NCI-H1092 treated with DMSO at 0.1 percent for 48 hours (cell line): ENCODE measurements at places on chromosomes 1 and 21.

- no peak for DNase-seq
Observed at GRCh38 chr1:93990010-93990409, 80.8 kb upstream of the GCLM start.

- no peak for DNase-seq
Observed at GRCh38 chr1:7409278-7409677, 361.8 kb upstream of the VAMP3 start.

DNA sequence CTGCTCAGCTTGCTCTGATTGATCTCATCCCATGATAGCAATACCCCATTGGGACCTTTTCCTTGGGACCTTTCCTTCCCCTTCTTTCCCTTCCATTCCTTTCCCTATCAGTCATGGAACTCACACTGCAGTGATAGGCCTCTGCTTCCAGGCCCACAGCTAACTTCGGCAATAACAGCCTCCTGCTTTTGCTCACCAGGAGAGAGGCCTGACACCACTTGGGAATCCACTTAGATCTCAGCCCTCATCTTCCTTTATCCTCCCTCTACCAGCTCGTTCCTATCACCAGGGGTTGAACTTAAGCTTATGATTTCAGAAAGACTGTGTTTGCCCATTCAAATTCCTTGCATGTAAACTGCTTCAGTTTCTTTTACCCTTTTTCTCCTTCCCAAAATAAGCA, 11.0 kb upstream of the TIPRL start:
- DNase-seq = no peak

DNA sequence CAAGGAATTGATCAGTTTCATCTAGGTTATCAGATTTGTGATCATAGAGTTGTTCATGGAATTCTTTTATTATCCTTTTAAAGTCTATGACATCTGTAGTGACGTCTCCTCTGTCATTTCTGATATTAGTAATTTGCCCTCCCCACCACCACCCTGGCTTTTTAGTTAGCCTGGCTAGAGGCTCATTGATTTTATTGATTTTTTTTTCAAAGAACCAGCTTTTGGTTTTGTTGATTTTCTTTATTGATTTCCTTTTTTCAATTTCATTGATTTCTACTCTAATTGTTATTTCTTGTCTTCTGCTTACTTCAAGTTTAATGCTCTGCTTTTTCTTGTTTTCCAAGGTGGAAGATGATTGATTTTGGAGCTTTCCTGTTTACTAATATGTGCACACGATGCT, 23.3 kb upstream of the TBX19 start:
- DNase-seq = no peak

GRCh38 chr1:27047914-27048313, 35.3 kb upstream of the TENT5B start:
- no peak for DNase-seq

- DNase-seq = no peak
Observed at GRCh38 chr1:161427733-161428516, 60.2 kb upstream of the CFAP126 start.

DNA sequence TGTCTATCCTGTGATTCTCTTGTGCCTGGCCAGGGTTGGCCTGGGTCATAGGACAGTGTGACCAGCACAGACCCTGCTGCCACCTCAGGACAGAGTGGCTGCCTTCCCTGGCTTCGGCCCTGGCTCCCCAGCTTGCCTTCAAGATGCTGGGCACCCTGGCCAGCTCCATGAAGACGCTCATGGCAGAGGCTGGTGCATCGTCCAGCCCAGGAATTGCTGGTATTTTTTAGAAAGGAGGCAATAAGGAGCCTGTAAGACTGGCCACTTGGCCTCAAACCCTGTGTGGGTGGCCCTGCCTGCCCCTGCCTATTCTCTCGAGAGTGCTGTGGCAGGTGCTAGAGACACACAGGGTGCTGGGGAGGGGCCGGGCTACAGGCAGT, 70.4 kb upstream of the ACTRT2 start:
- no peak for DNase-seq

- DNase-seq = no peak
Observed at GRCh38 chr1:47420547-47420946, 4.5 kb downstream of the FOXE3 start.

- no peak for DNase-seq
Observed at GRCh38 chr1:231991231-231991630, 364.6 kb downstream of the DISC1 start.

DNA sequence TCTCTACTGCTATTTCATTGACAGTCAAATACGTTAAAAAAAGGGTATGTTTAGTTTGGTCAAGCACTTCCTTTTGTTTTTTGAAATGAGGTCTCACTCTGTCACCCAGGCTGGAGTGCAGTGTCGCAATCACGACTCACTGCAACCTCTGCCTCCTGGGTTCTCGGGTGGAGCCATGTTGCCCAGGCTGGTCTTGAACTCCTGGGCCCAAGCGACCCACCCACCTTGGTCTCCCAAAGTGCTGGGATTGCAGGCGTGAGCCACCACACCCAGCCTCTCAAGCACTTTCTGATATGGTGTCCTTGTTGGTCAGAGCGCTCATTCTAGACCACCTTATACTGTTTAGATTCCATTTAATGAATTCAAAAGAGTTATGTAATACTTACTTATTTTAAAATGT, 20.9 kb upstream of the RHBDL2 start:
- no peak for DNase-seq

DNA sequence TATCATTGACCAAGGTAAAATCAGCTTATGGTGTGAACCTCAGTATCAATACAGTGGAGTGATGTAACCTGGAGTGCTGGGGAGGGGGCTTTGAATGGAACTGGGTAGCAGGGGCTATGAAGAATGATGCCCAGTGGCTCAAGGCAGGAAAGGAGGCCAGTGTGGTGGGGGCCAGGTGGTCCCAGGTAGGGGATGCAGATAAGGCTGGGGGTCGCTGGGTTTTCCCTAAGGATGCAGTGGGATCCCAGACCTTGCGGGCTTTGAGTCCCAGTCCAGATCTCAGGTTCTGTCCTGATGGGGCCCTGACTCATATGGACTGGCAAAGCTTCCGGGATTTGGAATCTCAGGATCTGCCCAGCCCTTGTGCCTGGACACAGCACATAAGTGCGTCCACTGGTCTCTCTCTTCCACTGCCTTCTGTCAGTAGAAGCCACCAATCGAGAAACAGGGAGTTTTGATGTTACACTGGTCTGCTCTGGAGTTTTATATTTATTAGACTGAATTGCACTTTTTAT, 52.0 kb downstream of the S100B start:
- DNase-seq = no peak

GRCh38 chr1:94723463-94723862, 96.7 kb upstream of the SLC44A3 start:
- no peak for DNase-seq

GRCh38 chr1:25006770-25007169, 76.7 kb upstream of the RUNX3 start:
- DNase-seq = no peak

GRCh38 chr1:66416295-66416694, 117.7 kb upstream of the SGIP1 start:
- DNase-seq = no peak

DNA sequence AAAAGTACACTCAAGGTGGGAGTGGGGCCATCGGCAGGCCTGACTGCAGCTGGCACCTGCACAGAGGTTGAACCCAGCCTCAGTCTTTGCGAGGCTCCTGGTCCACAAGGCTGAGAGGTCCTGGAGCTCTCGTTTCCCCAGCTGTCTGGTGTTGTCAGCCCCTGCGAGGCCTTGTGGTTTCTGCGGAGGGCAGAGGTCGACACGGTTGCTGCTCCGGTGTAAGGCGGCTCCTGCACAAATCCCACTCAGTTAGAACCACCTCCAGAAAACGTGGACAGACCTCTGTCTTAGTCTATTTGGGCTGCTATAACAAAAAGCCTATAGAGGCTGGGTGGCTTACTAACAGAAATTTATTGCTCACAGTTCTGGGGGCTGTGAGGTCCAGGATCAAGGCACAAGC, 5.8 kb downstream of the KIAA1614 start:
- DNase-seq = no peak

DNA sequence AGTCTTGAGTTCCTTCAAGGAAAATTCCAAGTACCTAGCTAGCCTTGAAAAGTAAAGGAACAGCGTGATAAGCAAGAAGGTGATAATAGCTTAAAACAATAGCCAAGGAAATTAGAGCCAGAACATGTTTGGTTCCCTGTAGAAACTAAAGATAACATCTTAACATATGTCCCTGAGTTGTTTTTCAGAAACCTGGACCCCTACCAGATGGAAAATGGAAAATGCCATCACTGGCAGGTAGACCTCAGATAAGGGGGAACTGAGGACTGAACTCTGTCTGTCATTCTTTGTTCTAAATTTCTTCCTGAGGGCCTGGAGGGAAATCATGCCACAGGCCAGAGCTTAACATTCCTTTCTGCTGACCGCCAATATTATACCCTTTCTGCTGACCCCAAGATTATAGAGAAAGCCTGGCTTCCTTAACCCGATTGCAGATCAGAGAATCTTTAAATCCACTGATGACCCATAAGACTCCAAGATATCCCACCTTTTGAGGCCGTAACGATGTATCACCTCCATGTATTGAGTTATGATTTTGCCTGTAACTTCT, 23.4 kb downstream of the CNIH3 start:
- no peak for DNase-seq

GRCh38 chr1:11316701-11317100, 43.7 kb downstream of the UBIAD1 start:
- DNase-seq = no peak

GRCh38 chr1:85655315-85655714, 52.9 kb downstream of the ZNHIT6 start:
- no peak for DNase-seq

GRCh38 chr1:90800012-90800717, 83.1 kb upstream of the BARHL2 start:
- DNase-seq = no peak

DNA sequence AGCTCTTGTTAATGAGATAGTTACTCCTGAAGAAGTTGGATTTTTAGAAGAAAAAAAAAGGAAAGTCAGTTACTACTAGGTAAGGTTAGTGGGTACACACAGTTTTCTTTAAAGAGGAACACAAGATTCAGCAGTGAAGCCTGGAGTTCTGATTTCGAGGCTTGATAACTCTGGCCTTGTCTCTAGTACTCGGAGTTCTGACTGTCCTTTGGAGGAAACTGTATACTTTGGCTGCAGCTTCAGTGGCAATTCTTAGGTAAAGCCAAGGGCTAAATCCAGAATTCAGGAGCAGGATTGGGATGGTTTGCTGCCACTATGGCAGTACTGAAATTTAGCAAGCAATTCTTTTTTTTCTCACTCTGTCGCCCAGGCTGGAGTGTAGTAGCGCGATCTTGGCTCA, 9.2 kb downstream of the ACADM start:
- no peak for DNase-seq

GRCh38 chr1:52305417-52306226, 60.4 kb downstream of the CC2D1B start:
- no peak for DNase-seq

GRCh38 chr1:207079706-207080241, 8.9 kb upstream of the C4BPB start:
- no peak for DNase-seq

DNA sequence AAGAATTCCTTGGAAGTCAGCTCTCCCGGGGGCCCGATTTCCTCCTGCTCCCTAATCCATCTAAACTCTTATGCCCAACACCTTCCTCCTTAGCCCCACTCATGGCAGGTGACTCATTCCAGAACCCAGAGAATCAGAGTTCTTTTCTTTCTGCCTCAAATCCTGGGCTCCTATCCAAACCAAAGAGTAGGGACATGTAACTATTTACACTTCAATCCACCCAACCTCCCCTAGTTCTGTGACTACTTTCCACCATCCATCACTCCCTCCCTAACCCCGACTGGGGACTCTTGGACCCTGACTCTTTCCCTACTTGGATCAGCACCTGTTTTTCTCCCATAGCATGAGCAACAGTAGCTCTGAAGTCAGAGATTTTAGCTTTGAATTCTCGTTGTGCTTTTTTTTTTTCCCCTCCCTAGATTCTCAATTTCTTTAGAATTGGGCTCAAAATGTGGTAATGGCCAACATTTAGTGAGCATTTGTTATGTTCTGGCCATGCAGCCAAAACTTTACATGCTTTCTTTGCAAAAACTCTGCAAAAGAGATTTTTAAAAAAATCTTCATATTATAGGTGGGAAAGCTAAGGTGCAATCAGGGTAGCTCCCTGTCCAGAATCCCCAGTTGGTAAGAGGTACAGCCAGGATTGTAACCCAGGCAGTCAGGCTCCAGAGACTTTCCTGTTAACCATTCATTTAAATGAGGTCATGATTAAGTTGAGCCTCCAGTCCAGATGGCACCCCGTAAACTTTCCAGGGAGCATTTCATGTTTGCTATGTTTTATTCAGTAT, 7.5 kb upstream of the CYP4A11 start:
- no peak for DNase-seq

GRCh38 chr1:41626616-41627375, 142.3 kb upstream of the EDN2 start:
- no peak for DNase-seq

DNA sequence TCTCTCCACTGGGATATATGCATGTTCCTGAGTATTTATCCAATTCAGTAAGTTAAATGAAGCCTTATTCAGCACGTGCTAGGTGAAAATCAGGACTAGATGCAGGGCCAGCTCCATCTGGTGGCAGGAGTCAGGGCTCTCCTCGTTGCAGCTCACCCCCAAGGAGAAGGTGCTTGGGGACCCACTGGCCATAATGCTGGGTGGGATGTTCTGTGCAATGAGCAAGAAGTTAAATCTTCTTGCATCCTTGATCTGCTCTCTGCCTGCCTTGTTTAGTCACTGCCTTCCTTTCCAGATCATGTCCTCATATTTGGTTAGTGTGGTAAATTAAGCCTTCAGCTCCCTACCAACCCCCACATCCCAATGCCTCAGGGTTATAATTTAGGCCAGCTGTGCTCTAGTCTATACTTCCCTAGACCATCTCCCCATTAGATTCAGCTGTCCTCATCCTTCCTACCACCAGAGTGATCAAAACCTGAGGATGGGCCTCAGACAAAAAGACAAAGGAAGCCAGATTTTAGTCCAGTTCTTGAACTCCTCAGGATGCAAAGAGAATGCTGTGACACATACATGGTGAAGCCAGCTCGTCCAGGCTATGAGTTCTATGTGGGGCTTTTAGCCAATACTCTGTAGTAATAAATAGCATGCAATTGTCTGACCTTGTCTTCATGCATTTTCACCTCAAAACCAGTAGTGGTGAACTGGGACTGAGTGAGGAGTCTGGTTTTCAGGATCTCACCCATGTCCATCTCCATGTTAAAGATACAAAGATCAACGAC, 55.9 kb downstream of the SEC16B start:
- peak; percentile 71 for DNase-seq

GRCh38 chr21:29233256-29233546, 65.5 kb upstream of the BACH1 start:
- DNase-seq = peak; percentile 59

DNA sequence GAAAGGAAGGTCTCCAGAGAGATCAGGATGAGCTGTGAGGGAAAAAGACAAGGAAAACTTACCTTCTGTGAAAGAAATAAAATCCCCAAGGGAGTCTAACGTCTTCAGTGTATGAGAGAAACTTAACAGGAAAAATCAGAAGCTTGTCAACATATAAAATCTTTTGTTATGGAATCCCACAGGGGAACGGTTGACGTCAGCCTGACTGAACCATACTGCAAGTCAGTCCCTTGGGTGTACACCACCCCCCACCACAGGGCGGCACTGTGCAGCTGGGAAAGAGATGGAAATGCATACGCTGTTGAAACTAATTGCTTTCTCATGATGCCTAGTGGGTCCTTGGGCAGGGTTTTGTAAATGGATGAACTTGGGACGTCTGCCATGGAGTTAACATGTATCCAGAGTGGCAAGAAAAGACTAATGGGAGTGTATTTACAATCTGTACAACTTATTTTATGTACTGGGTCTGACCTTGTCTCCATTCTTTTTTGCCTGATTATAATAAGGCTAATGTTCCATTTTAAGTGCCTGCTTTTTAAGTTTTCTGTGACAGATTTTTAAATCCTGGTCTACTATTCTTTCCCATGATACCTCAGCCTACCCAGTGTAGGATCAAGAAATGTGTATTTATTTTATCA, 22.7 kb downstream of the UTP25 start:
- peak; percentile 38 for DNase-seq
